ENCODE measurements at places on chromosomes 11 and 22. TPM values are rescaled to one million over a fixed set of nuclear protein-coding genes. Genes with fewer than 3 reads are reported as not detected.

AMOTL1 gene
- total RNA-seq: 55.7 TPM

C22orf42 gene
- not detected for total RNA-seq

TIGD3 gene
- 0.07 TPM for total RNA-seq

MS4A15 gene
- total RNA-seq: not detected

C1QTNF4 gene
- 0.17 TPM for total RNA-seq

GRAMD1B gene
- total RNA-seq: 4.8 TPM

YAP1 gene
- total RNA-seq: 203 TPM

APOC3 gene
- not detected for total RNA-seq

IRAG1 gene
- total RNA-seq: 69.0 TPM

A4GALT gene
- total RNA-seq: 41.2 TPM

OR8D4 gene
- not detected for total RNA-seq

KCNJ4 gene
- total RNA-seq: 0.03 TPM

CCDC116 gene
- 0.20 TPM for total RNA-seq

MS4A3 gene
- total RNA-seq: not detected

GP1BB gene
- 4.3 TPM for total RNA-seq

OR6A2 gene
- 0.26 TPM for total RNA-seq

ASPHD2 gene
- total RNA-seq: 2.1 TPM

PYGM gene
- 8.8 TPM for total RNA-seq

SYT9 gene
- 0.07 TPM for total RNA-seq

EFCAB6 gene
- total RNA-seq: 1.6 TPM

DLG2 gene
- 1.6 TPM for total RNA-seq

CASP1 gene
- total RNA-seq: 18.1 TPM

CLDN5 gene
- total RNA-seq: 0.86 TPM

ENTHD1 gene
- total RNA-seq: not detected

MMP12 gene
- total RNA-seq: 0.17 TPM

KRTAP5-7 gene
- total RNA-seq: not detected

EHF gene
- 0.20 TPM for total RNA-seq

MAP6 gene
- 2.4 TPM for total RNA-seq

DERL3 gene
- 0.85 TPM for total RNA-seq

NPAS4 gene
- not detected for total RNA-seq

INS gene
- total RNA-seq: not detected

INPP5J gene
- total RNA-seq: 0.46 TPM

PVALB gene
- not detected for total RNA-seq

TMPRSS5 gene
- total RNA-seq: 0.07 TPM

ARCN1 gene
- 165 TPM for total RNA-seq

CD3D gene
- not detected for total RNA-seq

SDHD gene
- total RNA-seq: 181 TPM

EFEMP2 gene
- total RNA-seq: 154 TPM

SMTNL1 gene
- total RNA-seq: not detected
